ENCODE measurements at places on chromosomes 12 and 14.

DNA sequence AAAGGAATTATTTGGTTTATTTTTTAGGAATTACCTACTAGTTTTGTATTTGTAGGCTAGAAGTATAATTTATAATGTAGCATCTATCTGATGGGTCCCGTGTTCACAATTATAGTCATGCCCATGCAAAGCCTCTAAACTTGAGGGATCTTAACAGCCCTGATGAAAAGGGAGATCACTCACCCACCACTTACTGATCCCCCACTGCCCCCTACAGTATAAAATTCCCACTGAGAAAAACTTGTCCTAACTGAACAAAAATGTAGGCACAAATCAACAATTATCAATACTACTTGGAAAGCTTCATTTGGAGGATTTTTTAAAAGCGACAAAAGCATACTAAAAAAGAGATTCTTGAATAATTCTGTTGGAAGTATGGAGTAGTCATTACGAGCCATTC is 21.0 kb downstream of the WIF1 start:
- DNase-seq, result no peak

- no peak for DNase-seq
Observed at GRCh38 chr12:132603240-132604150, 6.9 kb downstream of the LRCOL1 start.

DNA sequence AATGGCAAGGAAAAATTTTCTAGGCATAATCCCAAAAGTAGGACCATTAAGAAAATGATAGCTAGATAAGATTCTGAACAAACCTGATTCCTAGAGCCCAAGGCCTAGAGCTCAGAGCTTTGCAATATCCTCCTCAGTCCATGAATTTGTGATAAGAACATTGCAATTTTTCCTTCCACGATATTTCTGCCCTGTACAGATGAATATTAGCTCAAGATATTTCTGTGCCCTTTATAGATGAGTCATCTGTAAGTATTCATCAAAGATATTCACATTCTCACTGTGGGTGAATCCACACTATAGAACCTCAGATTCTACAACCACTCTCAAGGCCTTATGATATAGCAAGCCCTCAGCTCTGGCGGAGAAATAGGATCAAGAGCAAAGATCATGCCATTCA is 37.5 kb downstream of the EAPP start:
- no peak for DNase-seq

- DNase-seq, result no peak
Observed at GRCh38 chr12:4275870-4276301, 2.3 kb downstream of the CCND2 start.
